NCI-H187 (cell line): ENCODE measurements at places on chromosomes 4 and X.

DNA sequence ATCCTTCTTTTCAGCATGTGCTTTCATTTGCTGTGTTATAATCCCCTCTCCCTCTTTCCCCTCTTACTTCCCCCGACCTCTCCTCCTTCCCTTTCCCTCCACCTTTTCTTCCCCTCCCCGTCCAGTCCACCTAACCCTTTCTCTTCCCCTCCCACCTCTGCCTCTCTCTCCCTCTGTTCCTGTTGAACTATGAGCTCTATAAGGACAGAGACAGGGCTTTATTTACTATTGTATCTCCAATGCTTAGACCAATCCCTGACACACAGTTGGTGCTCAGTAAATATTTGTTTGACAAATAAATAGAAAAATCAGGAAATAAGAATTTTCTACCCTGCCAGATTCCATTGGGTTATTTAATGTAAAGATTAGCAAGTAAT is 60.8 kb downstream of the EGF start:
- no peak for DNase-seq

GRCh38 chr4:69610484-69610883 is 29.0 kb downstream of the UGT2A2 start:
- no peak for DNase-seq

GRCh38 chrX:17547658-17548057 is 172.7 kb downstream of the NHS start:
- no peak for DNase-seq

- no peak for DNase-seq
Observed at GRCh38 chr4:13627178-13627605, 333 bp downstream of the BOD1L1 start.

GRCh38 chrX:9135901-9136510 is 102.1 kb upstream of the FAM9B start:
- no peak for DNase-seq

DNA sequence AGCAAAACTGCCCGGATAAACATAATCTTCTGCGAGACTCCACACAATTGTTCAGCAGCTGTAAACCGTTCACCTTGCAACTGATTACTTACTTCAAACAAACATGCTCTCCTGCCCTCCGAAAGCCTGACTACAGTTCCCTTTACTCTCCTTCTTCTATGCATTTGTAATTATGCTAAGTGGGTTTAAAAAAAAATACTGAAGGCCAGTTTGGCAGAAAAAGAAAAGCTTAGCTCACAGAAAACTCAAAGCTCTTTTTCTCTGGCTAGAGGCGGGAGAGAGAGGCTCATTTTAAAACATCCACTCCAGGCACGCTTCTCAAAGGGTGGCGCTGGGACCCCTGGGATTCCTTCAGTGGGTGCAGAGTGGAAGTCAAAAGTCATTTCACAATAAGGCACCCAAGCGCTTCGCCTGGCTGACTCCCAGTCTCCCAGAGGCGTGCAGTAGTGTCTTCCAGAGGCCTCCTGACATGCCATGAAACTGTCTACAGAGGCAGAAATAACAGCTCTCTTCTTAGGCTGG is 1.9 kb downstream of the DHRSX start:
- DNase-seq = no peak

DNA sequence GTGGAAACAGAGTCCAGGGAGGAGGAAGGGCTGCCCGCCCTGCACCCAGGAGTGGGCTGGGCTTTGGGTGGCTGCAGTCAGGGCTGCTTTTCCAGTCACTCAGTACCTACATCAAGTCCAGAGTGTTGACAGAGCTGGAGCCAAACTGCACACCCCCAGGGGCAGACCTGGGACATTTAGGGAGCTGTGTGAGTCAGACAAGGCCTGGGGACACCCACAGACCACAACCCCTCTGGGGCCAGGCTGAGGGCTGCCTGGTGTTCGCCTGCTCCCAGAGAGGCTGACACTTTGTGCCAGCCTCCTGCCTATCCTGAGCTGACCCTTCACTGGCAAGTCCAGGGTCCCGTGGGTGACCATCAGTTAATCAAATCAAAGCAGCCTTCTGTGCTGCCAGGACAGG is 240.0 kb downstream of the BCOR start:
- no peak for DNase-seq
